ENCODE measurements at places on chromosomes 2 and 18.

DNA sequence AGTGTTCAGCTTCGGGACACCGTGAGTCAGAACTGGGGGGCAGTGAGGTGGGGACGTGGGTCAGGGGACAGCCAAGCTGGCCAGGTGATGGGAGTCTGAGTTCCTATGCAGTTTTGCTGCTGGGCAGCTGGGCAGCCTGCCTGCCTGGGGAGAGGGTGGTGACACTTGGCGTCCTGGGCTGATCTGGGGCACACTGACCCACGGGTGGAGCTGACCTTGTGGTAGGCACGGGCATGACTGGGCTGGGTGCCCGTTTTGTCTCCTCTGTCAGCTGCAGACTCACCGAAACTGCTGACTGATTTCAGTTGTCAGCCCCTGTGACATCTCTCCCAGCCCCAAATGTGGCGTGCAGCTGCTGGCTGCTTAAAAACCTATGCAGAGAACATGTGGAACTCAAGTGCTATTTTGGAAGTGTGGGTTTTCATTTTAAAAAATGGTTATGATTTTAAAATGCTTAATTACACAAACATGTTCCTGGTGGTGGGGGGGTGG lies 32.6 kb upstream of the E2F6 start:
- no peak for DNase-seq

DNA sequence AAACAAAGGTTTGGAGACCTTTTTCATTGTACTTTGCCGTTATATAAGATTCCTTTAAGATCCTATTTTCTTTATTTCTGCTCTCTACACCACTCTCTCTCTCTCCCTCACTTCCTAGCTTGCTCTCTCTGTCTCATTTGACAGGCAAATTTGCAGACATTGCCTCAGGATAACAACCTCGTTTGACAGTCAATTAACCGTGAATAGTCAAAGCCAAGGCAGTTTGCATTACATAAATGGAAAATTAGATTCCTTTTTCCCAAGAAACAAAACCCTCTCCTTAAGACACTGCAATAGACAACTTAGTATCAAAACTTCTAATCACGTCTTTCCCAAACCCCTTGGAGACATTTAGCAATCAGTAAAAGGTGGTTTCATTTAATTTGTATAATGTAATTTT lies 7.4 kb downstream of the SKOR2 start:
- DNase-seq, result no peak

GRCh38 chr2:133457861-133458260 lies 110.4 kb downstream of the NCKAP5 start:
- no peak for DNase-seq

DNA sequence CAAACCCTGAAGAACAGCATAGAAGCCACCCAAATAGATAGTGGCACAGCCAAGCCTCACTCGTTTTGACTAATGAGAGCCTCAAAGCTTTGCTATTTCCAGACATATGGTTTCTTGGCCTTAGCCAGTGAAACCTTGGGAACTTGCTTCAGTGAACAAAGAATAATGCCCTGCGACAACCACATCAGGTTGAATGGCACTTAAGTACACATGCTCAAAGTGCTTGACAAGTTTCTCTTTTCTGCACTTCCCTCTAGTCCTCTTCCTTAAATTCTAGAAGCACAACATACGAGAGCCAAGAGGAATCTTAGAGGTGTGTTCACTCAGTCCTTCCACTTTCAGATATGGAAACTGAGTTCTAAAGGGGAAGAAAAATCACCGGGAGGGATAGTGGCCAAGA lies 258.3 kb downstream of the HAUS1 start:
- no peak for DNase-seq

DNA sequence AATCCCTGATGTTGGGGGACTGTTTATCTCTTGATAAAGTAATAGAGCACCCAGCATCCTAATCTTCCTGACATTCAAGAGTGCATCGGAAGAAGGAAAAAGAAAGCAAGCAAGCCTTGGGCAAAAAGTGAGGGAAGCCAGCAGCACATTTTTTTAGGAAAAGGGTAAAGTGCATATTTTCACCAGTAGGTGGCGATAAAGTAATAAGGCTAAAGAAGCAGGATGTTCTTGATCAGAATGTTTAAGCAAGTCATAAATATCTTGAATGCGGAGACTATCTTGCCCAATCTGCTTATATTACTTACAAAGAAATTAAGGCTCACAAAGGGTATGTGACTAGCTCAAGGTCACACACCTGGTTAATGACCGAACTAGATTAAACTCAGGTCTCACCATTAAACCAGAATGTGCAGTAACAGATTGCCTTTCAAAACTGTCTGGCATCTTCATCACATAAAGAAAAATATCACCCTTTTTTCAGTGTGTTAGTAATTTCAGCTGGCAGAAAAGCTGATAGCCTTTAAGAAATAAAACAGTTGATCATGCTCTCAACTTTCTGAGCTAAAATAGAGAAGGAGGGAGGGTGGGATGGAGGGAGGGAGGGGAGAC lies 83.8 kb downstream of the VIT start:
- no peak for DNase-seq

DNA sequence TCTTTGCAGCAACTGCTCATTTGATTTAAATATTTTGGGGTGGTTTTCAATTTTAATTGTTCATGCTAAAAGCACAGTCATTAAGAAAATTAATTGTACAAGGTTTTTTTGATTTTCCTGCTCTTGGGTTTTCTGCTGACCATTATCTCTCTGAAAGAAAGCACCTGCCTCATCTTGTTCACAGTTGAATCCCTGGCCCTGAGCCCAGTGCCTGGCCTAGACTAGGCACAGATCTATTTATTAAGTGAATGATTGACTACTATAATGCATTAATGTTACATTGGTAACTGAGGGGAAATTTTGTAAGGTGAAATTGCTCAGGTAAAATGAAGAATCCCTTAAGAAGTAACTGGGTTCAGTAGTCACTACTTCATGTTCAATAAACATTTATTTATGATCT lies 22.0 kb downstream of the IL1RL2 start:
- DNase-seq, result no peak

GRCh38 chr2:237744613-237745249 lies 53.8 kb upstream of the RBM44 start:
- peak; percentile 46 for DNase-seq

- no peak for DNase-seq
These were observed 81.9 kb downstream of the WDSUB1 start for GRCh38 chr2:159204381-159205144.

DNA sequence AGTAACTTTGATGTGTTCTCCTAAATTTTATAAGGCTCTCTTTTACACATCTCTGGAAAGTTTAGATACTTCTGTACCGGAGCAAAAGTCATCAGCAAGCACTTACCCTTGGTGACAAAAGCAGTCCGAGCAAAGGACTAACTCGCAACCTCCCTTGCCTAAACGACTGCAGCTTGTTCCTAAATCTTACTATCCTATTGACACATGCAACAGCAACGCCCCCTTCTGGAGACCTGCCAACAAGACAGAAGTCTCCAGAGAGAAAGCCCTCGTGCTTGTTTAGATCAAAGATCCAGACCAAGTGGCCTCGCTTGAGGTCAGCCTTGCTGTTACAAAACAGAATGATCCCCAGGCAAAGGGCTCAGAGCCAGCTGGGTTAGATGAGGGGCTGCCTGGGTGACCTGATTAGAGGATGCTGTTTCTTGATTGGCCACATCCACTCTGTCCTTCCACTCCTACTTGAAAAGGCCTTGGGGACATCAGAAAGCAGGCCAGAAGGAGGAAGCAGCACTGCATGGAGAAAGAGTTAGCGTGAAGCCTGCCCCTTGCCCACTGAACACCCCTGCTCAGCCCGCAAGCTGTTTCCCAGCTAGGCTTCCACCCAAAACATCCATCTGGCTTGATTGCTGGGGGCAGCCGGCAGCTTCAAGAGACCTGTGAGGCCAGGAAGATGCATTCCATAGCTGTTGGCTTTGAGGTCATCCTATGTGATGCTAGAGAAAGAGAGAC lies 94.3 kb downstream of the HNRNPLL start:
- peak; percentile 65 for DNase-seq

- DNase-seq, result no peak
These were observed 12.5 kb upstream of the LBH start for GRCh38 chr2:30218814-30219213.

GRCh38 chr2:134679745-134680144 lies 39.1 kb downstream of the TMEM163 start:
- DNase-seq, result no peak

GRCh38 chr2:67243919-67244318 lies 153.2 kb upstream of the ETAA1 start:
- DNase-seq, result no peak

GRCh38 chr2:1823187-1824169 lies 79.2 kb upstream of the PXDN start:
- no peak for DNase-seq

DNA sequence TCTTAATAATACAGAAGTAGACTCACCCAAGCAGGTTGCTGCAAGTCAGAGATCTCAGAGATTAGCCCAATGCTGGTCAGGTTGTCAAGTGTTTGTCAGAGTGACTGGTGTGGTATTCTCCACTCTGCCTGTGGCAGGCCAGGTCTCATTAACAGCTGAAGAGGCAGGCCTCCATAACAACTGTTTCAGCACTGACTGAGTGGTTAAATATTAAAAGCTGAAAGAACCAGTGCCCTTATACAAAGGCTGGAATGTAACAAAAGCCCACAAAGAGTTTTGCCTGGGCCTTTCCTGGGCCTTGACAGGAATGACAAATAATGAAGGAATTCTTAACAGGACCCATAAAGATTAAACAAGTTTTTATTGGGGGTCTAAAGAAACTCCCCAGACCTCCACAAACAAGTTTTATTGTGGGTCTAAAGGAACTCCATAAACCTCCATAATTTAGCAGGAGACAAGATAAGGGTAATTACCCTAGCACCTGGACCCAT lies 26.8 kb downstream of the SULT1C2 start:
- no peak for DNase-seq

DNA sequence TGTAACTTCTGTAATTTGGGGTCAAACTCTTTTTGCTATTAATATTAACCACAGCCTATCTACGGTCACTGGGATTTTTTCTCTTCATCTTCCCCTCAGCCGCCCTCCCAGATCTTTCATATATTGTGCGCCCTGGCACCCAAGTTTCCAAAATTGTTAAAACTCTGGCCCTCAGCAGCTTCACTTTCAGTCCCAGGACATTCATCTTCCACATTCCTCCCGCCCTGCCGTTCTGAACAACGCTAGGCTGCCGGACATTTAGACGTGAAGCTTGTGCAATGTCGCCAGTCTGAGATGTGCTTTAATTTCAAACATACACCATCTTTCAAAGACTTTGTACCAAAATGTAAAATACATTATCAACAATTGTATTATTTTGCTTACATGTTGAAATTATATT lies 1.8 kb upstream of the TMEM18 start:
- no peak for DNase-seq

DNA sequence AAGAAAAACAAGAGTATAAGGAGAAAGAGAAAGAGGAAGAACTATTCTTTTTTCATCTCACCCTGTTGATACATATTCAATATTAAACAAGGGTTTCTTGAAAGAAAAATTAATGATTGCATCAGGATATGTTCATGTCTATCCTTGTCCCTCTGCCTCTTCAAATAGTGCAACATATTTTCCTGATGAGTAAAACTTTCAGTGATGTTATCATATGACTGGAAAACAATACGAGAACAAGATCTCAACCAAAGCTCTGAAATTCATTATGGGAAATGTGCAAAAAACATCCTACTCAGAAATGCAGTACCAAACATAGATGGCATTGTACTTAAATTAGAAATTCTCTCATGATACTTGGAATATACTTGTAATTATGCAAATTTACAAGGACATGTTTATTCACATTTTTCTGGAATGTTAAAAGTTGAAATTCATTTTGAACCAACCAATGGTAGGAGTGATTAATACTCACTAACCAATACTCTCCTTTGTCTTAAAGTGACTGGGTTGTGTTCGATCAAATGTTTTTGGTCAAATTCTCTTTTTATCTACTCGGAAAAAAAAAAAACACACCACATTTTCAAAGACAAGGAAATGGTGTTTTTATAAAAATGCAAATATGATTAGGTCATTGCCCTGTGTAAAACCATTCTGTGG lies 148.9 kb upstream of the GULP1 start:
- DNase-seq, result no peak

DNA sequence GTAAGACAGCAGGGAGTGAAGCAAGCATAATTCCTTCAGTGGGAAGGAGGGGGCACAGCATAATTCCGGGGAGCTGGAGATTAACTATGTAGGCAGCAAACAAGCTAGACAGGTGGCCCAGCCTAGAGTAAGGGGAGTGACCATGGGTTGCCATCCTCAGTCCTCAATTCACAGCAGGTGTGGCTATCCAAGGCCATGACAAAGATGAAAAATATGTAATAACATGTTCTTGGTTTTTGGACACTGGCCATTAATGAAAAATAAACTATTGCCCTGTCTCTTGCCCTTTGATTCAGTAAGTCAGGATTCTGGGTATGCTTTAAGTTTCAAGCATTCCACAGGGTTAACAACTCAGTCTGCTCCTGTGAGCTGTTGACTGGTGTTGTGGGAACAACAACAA lies 65.0 kb downstream of the CYP1B1 start:
- no peak for DNase-seq

All from stimulated activated CD8-positive, alpha-beta memory T cell treated with anti-CD3 and anti-CD28 coated beads, Interleukin-15, amount 100 ng/mL, for 48 hours (primary cell).